Breast epithelium (tissue), 4 donors: ENCODE measurements at places on chromosomes 5 and 9.

DNA sequence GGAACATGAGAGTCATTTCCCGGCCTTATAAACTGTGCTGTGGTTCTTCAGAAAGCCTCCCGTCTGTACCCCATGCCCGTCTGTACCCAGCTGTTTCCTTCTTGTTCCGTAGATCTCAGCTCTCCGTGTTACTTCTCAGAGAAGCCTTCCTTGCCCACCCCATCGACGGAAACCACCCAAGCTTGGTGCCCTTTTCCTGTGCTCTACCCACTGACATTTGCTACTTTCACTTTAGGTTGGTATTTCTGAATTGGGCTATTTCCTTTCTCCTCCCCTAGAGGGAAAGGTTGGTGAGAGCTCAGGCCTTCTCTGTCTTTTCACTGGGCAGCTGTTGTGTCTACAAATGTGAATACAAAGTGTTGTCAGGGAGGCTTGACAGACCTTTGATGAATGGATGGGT is 764.5 kb upstream of the ADAMTS16 start:
- DNase-seq, result no peak

- DNase-seq, result no peak
Measured at GRCh38 chr5:90898326-90899013, 339.9 kb downstream of the ADGRV1 start.

GRCh38 chr5:7947301-7947700 is 78.4 kb downstream of the MTRR start:
- DNase-seq, result no peak

DNA sequence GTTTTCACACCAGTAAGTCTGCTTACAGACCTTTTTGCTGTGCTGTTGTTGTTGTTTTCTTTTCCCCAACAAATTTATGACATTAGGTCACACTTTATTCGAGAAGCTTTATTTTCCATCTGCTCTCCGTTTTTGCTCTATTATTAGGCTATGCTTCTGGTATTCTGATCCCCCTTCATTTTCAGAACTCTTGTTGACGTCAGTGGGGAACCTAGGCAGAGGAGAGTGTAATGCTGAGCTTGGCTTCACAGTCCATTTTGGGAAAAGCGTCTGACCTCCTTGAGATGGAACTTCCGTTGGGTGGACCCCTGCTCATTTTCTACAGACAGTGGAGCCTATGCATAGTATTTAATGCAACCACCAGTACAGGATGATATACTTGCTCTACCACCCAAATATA is 387.9 kb upstream of the MEF2C start:
- no peak for DNase-seq

GRCh38 chr5:114734238-114734637 is 372.4 kb downstream of the KCNN2 start:
- no peak for DNase-seq

DNA sequence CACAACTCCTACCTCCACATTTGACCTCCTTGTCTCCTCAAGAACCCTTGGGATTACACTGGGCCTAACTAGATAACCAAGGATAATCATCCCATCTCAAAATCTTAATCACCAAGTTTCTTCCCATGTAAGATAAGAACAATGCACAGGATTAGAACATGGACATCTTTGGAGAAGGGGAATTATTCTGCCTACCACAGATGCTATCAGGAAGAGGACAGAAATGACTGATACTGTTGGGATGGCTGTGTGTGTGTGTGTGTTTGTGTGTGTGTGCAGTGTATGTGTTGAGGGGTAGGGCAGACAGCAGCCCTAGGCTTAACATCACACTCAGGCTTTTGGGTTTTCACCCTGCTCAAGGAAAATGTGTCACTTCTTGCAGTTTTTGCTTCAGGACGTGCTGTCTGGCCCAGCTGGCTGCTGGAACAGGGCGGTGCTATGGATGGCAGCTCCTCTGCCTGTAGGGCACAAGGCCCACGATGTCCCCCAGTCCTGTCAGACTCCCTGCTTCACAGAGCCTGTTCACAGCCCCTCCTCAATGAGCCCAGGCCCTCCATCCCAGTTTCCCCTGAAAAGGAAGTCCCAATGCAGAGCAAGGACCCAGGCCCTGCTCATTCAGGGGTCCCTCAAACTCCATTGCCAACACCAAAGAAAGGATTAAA is 7.7 kb downstream of the CA9 start:
- no peak for DNase-seq

DNA sequence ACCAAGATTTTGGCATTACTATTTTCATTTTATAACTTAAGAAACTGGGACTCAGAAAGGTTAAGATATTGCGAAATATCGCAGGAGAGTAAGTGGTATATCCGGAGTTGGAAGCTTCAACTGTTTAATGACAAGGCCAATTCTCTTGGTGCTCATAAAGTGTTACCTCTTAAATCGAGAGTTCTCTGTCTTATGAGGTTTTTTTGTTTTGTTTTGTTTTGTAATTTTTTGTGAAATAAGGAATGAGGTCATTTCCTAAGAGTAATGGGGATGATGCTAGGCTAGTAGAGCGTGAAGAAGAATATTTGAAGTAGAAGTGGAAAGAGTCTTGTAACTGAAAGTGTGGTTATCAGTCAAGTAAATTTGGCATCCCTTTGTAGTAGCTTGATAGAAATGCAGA is 183.2 kb upstream of the DAB2 start:
- no peak for DNase-seq

DNA sequence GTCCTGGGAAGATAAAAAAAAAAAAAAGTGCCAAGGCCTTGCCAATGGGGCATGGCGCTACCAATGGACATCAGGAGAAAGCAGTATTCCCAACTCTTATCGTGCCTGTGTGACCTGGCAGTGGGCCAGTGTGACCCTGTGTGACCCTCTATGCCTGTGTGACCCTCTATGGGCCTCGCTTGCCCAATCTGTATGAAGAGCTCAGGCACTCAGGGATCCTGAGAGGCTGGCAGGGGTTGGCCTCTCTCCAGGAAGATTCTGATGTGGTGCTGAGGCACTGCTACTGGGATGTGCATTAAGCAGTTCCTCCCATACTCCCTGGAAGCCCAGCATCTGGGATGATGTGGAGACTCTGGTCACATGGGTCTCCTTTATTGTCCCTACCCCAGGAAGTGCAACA is 179.2 kb downstream of the MACROH2A1 start:
- DNase-seq, result peak; percentile 13
